ENCODE measurements at places on chromosomes 12 and 14.

DNA sequence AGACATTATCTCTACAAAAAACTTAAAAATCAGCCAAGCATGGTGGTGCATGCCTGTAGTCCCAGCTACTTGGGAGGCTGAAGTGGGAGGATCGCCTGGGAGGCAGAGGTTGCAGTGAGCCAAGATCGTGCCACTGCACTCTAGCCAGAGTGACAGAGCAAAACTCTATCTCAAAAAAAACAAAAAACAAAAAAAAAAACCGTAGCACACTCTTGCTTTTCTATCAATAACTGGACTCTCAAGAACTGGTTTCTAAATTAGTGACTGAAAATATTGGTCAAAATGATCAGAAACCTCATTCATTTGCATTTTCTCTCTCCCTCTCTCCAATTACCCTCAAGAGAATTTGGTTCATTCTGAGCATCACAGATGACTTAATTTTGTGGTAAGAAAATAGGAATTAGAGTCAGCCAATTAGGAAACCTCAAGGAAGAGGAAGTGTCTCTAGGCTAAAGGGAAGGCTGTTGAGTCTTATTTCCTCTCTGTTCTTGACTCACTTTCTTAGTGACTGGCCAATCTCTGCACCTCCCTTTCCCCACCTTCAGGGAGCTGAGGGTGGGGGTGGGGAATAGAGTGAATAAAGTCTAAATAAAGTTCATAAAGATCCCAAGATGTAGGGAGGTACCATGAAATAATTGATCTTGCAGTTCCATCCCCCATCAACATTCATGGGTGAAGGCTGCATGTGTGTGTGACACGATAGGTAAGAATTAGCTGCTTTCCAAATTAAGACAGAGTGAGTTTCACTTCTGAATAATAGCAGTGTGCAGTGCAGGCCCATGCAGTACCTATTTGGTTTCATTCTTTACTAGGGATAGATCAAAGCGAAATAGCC lies 6.8 kb upstream of the PSMA6 start:
- H3K36me3 ChIP-seq, result no peaks in the 10 kb centered on the region
- peak overlapping the region; percentile 25 for H3K27ac ChIP-seq
- H3K4me1 ChIP-seq, result peaks cover 35% of the 10 kb centered on the region
- H3K27me3 ChIP-seq, result no peaks in the 10 kb centered on the region
- no peak for DNase-seq
- H3K4me3 ChIP-seq, result peak overlapping the region; percentile 2

- H3K36me3 ChIP-seq, result no peaks in the 10 kb centered on the region
- no peaks in the 10 kb centered on the region for H3K27me3 ChIP-seq
- H3K4me3 ChIP-seq, result no peak overlapping the region
- no peaks in the 10 kb centered on the region for H3K4me1 ChIP-seq
Measured at GRCh38 chr14:39680777-39681176, 248.5 kb upstream of the FBXO33 start.

DNA sequence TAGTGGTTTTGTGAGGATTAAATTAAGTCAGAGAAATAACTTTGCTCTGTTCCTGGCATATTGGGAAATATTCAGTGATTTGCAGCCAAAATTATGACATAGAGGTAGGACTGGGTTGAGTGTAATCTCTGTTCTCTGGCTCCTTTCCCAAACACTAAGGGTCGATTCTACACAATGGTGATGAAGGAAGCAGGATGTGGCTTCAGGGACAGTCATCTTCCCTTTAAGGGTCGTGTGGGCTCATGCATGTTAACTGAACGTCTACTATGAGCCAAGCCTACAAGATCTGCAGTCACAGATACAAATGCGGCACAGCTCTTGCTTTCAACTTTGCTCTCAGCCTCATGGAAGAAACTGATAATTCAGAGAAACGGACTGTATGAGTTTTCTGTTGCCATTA lies 381.6 kb downstream of the VRK1 start:
- H3K4me3 ChIP-seq, result no peak overlapping the region
- DNase-seq, result no peak
- no peaks in the 10 kb centered on the region for H3K27me3 ChIP-seq
- no peaks in the 10 kb centered on the region for H3K4me1 ChIP-seq

DNA sequence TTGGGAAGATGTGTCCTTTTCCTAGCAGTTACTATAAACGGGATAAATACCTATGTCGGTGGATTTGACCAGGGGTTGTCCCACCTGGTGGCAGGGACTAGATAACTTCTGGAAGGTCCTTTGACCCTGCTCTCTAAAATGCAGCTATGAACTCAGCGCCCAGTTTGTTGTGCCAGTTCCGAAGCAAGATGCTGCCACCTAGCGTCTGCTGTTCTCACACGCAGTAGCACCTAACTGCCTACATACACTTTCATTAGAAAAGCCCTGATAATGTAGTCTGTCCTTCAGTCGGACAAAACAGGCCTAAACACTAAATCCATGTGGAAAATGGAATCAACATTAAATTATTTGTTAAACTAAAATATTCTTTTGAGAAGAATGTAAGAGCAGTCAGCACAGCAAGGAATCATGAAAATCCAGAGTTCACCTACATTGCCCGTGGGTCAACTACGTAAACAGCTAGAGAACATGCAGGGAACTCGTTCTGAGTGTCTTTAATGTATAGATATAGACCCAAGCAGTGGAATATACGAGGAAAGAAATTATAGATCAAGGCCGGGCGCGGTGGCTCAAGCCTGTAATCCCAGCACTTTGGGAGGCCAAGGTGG lies 51.1 kb upstream of the CRACR2A start:
- H3K36me3 ChIP-seq, result no peaks in the 10 kb centered on the region
- no peak overlapping the region for H3K27ac ChIP-seq
- H3K27me3 ChIP-seq, result no peaks in the 10 kb centered on the region
- H3K4me1 ChIP-seq, result no peaks in the 10 kb centered on the region
- peak; percentile 78 for DNase-seq
- H3K4me3 ChIP-seq, result no peak overlapping the region

GRCh38 chr12:29051221-29051620 lies 97.9 kb upstream of the FAR2 start:
- H3K4me3 ChIP-seq, result no peak overlapping the region
- H3K27me3 ChIP-seq, result no peaks in the 10 kb centered on the region
- H3K36me3 ChIP-seq, result no peaks in the 10 kb centered on the region
- H3K4me1 ChIP-seq, result no peaks in the 10 kb centered on the region
